Stimulated activated CD4-positive, alpha-beta T cell treated with anti-CD3 and anti-CD28 coated beads, Interleukin-2, amount 100 ng/mL, for 24 hours (primary cell): ENCODE measurements at places on chromosomes 11 and 22.

GRCh38 chr11:17864478-17864941, 129.9 kb downstream of the KCNC1 start:
- DNase-seq: peak; percentile 14

DNA sequence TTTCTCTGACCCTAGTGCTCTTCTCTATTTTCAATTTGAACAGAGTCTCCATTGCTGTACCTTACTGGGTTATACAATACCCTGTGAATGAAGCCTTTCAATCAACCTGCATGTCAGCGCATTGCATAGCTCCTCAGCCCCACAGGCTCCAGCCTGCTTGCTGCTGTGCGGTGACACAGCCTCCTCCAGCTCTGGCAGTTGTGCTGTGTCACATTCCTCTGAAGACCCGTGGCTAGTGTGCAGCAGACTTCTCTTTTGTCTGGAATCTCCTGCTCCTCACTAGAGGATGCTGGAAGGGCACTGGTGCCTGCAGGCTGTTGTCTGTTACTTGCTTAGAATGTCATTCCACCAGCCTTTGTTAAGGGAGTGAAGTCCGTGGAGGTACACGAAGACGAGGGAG, 390.1 kb upstream of the B3GAT1 start:
- no peak for DNase-seq

GRCh38 chr22:44357296-44357965, 44.7 kb upstream of the SHISAL1 start:
- DNase-seq: no peak

- DNase-seq: no peak
Observed at GRCh38 chr11:113373981-113374560, 13.5 kb upstream of the ANKK1 start.

DNA sequence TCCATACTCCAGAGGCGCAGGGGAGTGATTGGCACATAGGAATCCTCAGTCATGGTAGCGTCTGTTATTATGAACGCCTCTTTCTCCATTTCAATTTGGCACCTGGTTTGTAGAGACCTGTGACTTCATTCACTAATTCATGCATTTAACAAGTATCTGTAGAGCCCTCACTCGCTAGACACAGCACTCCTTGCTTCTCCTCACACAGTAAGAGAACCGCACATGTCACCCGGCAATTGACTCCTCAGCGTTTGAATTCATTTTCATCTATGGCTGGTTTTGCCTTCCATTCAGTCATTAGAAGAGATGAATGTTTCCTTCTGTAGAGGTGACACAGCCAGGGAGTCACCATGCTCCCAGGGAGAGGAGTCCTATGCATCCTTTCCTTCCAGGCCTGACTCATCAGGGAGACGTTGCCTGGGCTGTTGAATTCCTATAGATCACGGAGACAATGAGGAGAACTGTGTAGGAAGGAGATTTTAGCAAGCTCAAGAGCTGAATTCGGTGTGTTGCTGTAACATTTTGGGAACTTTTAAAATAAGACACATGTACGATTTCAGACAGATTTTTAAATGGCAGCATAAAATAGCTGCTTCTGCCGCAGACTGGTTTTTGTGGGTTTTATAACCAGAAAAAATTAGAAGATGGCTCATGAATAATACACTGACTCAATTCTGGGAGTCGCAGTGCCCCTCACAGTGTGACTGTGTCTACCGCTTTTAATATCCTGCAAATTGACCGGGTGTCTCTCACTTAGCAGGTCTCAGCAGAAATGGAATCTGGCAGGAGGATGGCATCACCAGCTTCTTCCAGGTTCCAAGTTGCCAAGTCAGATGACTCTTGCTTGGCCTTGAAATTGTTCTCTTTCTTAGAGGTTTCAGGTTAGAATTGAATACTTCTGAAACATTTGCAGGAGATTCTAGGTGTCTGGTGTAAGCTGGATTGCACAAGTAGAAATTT, 44.4 kb upstream of the CLMP start:
- no peak for DNase-seq

DNA sequence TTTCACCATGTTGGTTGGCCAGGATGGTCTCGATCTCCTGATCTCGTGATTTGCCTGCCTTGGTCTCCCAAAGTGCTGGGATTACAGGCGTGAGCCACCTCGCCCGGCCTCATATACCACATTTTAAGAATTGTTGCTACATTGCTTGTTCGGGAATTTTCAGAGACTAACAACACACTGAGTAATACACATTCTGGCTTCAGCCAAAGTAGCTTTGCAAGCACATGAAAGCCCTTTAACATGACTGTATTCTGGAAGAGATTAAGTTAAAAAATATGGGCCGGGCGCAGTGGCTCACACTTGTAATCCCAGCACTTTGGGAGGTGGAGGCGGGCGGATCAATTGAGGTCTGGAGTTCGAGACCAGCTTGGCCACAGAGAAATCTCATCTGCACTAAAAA, 15.0 kb downstream of the CRTAM start:
- no peak for DNase-seq

GRCh38 chr11:120522736-120523135, 11.2 kb downstream of the GRIK4 start:
- no peak for DNase-seq

GRCh38 chr22:22424210-22424800, 84.2 kb downstream of the ZNF280B start:
- DNase-seq: no peak

DNA sequence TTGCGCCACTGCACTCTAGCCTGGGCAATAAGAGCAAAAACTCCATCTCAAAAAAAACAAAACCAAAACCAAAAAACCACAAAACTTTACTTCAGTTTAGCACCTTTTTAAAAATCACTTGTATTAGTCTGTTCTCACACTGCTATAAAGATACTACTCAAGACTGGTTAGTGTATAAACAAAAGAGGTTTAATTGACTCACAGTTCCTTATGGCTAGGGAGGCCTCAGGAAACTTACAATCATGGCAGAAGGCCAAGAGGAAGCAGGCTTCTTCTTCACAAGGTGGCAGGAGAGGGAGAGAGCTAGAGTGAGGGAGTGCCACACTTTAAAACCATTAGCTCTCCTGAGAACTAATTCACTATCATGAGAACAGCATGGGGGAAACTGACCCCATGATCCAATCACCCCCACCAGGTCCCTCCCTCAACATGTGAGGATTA, 261.3 kb downstream of the TMEM135 start:
- DNase-seq: no peak

GRCh38 chr22:44521326-44522074, 23.5 kb upstream of the RTL6 start:
- no peak for DNase-seq

DNA sequence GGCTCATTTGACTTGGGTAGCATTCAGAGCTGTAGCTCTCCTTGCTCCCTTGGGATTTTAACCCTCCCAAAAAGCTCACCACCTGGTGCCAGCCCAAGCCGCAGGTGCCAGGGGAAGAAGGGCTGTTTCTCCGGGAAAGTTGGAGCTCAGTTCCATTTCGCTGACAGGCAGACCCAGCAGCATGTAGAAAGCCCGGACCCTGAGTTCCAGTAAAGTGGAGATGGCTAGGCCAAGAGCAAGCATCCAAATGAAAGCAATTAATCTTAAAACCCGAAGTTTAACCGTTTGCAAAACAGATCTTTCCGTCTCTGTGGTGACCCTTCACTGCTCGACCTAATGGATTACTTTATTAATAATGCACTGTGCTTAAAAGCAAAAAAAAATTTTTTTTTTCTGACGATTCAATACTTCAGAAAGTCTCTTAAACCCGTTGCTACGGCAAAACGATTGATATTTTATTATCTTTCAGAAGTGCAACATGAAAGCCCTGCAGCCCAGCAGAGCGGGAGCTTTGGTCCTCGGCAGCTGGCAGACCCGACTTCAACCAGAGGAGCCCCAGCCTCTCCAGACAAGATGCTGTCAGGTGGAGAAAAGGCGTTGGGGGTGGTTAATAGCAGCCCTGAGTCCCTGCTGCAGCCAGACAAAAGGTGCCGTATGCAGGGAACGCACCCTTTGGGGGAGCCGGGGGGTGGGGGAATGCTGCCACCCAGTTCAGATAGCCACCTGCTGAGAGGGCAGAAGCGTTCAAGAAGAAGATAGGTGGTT, 3.3 kb downstream of the LMO1 start:
- no peak for DNase-seq

GRCh38 chr11:69518081-69518950, 36.9 kb downstream of the LINC01488 start:
- DNase-seq: no peak

DNA sequence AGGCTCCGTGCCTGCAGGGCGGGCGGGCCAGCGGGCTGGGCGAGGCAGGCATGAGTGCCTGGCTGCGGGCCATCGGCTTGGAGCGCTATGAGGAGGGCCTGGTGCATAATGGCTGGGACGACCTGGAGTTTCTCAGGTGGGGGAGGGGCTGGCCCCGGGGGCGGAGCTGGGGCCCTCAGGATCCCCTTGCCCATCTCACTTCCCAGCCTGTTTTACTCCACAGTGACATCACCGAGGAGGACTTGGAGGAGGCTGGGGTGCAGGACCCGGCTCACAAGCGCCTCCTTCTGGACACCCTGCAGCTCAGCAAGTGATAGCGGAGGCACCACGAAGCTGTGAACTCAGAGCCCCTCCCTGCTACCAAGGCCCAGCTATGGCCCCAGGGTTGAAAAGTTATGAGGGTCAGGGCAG, 5.9 kb downstream of the PHOX2A start:
- peak; percentile 64 for DNase-seq

- no peak for DNase-seq
Observed at GRCh38 chr11:110801328-110801727, 89.1 kb upstream of the ARHGAP20 start.

GRCh38 chr22:40178417-40179409, 988 bp downstream of the TNRC6B start:
- DNase-seq: peak; percentile 42

- peak; percentile 64 for DNase-seq
Observed at GRCh38 chr11:62402226-62402959, 16.4 kb upstream of the SCGB1A1 start.

DNA sequence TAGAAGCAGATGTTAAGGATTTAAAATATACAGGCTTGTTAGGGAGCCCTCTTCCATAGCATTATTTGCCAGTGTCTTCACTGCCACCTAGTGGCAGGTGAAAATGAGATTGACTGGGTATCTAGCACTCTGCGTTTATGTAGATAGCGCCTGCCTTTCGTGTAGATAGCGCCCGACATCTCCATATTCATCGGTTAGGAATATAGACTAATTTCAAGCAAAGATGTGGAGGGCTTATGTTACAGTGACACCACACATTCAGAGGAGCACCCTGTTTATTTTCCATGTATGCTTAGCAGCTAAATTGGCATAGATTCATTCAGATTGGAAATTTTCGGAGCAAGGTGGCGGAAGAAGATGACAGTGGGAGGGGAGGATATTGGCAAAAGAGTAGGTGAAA, 72.0 kb downstream of the SLC5A12 start:
- DNase-seq: peak; percentile 17

- no peak for DNase-seq
Observed at GRCh38 chr11:128480066-128480465, 107.3 kb downstream of the ETS1 start.

- DNase-seq: no peak
Observed at GRCh38 chr11:24247846-24248245, 249.0 kb upstream of the LUZP2 start.

DNA sequence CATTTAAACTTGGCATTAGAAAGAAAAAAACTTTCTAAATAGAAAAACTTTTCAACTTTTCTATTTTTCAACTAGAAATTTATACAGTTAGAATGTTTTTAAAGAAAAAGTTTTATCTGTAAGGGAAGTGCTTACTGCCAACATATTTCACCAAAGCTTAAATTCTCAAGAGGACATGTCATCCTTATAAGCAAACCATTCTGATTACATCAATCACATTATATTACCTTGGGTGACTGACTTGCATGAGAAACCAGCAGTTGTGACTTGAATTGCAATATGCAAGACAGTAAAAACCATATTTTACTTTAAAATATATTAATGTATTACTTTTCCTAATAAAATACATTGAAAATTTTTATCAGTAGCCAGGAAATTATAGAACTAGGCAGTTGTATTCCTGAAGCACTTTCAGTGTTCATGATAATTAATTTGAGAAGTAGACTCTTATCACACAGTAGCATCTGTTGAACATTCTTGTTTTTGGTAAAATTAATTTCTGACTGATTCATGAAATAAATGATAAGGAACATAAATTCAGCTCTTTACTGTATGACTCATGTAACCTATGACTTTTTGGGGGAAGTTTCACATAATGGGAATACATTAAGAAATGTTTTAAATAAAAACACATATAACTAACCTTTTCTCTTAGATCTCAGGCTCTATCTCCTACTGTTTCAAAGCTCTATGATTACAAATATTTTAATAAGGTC, 345.0 kb upstream of the CCDC179 start:
- DNase-seq: no peak

DNA sequence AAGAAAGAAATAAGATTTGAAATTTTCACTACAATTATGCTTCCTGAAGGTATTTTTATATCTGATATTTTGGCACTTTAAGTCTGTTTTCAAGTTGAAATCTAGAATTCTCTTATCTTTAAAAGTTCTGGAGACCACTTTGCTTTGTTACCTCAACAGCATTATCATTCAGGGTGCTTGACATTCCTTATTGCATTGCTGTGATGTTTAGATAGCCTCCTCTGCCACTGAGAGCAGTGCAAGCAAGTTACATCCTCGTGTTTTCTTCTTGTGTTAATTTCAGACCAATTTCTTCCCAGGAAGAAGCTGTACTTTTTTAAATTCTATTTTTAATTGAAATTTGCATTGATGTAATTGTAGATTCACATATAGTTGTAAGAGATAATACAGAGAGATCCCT, 333.9 kb upstream of the KIRREL3 start:
- DNase-seq: no peak

DNA sequence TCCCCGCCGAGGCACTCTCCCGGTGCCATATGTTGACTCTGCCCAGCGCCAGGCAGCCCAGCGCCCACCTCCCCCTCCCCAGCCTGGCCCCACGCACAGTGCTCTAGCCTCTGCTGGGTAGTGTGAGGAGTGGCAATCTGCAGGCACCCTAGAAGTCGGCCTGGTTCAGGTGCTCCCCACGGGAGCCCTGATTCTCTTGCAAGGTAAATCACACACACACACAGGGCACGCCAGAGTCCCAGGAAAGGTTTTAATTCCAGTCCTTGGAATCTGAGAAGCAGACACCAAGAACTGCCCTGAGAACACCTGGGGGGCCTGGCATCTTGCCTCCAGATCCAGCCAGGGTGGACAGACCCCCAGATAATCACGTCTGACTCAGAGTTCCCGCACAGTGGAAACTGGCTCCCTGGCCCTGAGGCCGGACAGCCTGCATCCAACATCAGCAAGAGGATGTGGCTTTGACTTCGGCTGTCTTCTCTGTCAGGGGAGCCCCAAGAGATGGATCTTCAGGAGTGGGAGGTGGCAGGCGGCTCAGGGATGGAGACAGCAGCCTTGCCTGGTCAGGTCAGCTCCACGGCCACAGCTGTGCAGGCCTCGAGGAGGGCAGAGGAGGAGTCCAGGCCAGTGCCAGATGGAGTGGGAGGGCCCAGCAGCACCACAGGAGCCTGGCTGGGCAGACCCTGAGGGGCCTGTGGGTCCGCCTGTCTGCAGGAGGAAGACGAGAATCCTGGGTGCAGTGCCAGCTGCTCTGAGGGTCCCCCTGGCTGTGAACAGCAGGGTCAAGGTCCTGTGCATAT, 1.1 kb upstream of the RIN1 start:
- DNase-seq: no peak

- DNase-seq: no peak
Observed at GRCh38 chr11:91837411-91838330, 386.9 kb upstream of the FAT3 start.

- DNase-seq: no peak
Observed at GRCh38 chr11:8317159-8317558, 53.5 kb upstream of the LMO1 start.
